ENCODE measurements at places on chromosomes 12 and 14.

GRCh38 chr14:29608861-29609260 is 318.8 kb downstream of the PRKD1 start:
- DNase-seq, result no peak

GRCh38 chr14:97180304-97181200 is 383.4 kb downstream of the VRK1 start:
- DNase-seq, result no peak

- DNase-seq, result no peak
These were observed 51.3 kb upstream of the FKBP4 start for GRCh38 chr12:2743478-2743877.

DNA sequence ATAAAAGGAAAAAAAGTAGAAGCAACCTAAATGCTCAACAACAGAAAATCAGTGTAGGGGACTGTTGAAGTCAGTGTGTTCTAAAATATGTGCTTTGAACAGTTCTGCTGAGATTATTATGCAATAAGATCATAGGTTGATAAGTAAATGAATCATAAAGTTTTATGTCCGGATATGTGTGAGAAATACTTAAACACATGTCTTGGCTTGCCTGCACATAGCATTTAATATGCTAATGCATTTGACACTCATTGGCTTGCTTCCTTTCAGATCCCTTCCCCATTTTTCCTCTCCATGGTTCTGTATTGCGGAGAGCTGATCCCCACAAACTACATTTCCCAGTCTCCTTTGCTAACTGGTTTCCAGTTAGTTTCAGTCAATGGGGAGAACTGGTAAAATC is 573.8 kb upstream of the TBX3 start:
- DNase-seq, result no peak

DNA sequence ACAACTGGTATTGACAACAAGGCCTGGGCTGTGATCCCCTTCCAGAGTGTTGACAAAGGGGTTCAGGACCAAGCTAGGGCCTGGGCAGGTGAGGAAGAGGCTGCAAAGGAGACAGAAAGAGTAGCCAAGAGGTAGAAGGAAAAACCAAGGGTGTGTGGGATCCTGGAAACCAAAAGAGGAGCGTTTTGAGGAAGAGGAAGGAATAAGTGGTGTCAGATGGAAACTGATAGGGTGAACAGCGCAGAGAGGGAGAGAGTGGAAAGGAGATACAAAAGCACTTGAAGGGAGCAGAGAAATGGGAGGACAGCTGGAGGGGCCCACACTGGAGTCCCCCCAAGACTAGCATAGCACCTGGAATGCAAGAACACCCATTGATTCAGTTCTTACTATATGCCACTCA is 8.3 kb upstream of the HVCN1 start:
- no peak for DNase-seq

DNA sequence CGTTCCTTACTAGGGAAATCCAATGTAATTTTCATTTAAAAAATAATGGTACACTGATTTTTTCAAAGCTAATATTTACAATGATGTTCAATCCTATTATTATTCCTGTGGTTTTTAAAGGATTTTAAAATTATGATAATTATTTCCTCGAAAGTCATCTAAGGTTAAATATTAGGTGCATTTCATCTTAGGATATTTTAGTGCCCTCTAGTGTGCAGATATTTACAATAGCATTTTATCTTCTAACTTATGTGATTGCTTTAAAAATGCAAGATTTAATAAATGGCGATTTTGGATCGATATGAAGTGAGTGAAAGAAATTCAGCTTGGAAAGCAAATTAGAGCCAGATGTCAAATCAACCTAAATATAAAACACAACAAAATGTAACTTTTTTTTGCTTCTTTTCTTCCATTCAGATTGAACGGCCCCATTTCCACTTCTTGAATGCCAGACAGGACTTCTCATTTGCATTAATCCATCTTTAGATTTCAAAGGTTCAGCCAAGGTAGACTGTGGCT is 293.5 kb downstream of the SLC6A15 start:
- no peak for DNase-seq

DNA sequence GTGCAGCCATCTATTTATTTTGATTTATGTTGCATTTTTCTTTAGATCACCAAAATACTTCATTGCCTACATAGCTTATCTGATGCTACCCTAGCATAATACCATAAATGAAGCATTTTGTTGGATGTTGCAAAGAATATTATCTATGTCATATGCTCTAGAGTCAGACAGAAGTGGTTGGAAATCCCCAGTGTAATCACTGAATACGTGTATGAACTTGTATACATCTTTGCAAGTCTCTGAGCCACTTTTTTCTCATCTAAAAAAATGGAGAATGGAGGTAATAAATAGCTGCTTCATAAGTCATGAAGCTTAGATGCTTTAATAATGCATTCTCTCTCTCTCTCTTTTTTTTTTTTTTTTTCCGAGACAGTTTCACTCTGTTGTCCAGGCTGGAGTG is 18.5 kb downstream of the EVL start:
- no peak for DNase-seq

DNA sequence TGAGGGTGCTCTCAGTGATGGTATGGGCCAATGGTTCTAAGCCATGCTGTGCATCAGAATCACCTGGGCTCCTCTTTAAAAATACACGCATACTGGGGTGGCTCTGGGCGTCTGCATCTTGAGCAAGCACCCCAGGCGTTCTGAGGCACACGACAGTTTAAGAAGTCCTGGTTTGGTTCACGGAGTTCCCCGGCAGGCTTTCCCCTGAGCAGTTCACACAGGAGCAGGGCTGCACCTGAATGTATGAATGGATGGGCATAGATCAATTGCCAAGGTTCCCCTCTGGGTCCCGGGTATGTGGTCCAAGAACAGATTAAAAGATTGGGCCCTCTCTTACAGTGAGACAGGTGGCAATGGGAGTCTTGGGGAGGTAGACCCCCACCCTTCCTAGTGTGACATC is 395.3 kb downstream of the DPF3 start:
- no peak for DNase-seq

DNA sequence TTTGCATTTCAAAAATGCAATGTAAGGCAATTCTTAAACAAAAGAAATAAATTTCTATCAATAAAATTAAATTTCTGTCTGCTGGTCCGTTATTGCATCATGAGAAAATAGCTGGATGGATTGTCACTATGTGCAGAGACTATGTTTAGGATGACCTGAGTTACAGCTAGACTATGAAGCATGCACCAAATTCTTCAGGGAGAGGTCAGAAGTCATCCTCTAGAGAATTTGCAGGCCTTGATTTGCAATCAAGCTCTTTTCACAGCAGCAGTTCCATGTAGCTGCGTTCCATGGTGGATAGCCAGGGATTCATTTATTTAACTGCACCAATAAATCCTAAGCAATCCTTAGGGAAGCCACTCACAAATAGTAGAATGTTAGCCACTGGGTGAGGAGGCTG is 253.7 kb downstream of the MSRB3 start:
- no peak for DNase-seq

DNA sequence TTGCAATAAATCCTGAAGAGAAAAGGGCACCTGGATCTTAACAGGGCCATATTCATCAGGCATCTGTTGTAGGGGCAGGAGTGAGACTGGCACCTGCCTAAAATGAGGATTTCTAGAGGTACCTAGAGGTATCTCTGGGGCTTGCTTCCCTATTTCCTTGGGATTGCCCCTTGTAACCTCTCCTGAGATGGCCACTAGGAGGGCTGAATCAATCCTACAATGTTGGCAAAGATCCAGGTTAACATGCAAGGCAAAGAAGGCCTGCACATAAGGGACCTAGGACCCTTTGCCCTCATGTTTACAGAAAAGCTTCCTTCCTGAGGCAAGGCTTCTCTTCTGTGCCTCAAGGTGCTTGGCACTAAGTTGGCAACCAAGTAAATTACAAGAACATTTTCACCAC is 25.8 kb upstream of the CLEC4E start:
- no peak for DNase-seq

- DNase-seq, result no peak
These were observed 334.0 kb upstream of the PRICKLE1 start for GRCh38 chr12:42923583-42923982.

DNA sequence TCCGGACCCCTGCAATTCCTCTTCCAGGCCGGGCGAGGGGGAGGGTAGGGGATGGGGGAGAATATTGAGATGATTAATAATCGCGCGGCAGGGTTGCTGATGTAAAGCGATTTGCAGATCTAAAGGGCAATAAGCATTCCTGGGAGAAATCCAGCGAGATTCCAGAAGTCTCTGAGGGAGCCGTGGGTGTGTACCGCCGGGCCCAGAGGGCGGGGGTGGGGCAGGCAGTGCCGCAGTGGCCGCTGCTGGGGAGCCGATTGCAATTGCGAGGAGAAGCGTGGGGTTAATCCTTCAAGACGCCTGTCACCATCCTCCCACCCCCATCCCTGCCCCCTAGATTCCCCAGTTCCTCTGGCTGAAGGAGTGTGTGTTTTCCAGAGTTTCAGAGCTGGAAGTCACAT is 16.4 kb downstream of the FOS start:
- no peak for DNase-seq

DNA sequence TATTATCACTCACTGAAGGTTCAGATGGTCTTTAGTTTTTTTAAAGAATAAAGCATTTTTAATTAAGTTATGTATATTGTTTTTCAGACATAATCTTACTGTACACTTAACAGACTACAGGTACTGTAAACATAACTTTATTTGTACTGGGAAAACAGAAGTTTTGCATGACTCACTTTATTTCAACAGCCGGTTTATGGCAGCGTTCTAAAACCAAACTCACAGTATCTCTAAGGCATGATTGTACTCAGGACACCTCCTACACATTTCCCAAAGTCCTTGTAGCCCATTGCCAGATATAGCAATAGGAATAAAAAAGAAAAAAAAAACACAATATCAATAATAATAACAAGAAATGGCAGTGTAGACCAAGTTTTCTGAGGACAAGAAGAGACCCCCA is 1341.4 kb downstream of the FSCB start:
- DNase-seq, result no peak

DNA sequence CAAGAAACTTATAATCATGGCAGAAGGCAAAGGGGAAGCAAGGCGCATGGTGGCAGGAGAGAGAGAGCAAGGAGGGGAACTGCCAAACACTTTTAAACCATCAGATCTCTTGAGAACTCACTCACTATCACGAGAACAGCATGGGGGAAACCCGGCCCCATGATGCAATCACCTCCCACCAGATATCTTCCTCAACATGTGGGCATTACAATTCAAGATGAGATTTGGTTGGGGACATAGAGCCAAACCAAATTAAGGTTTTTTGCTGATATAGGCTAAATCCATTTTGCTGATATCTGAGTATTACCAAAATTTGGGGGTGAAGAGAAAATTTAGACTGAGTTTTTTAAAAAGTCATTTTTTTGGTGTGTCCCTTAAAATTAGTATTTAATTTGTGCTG is 54.9 kb upstream of the TMX1 start:
- DNase-seq, result no peak

- DNase-seq, result no peak
These were observed 417.6 kb downstream of the NOVA1 start for GRCh38 chr14:26180221-26180620.

- DNase-seq, result no peak
These were observed 12.6 kb upstream of the OR10P1 start for GRCh38 chr12:55624056-55624455.

DNA sequence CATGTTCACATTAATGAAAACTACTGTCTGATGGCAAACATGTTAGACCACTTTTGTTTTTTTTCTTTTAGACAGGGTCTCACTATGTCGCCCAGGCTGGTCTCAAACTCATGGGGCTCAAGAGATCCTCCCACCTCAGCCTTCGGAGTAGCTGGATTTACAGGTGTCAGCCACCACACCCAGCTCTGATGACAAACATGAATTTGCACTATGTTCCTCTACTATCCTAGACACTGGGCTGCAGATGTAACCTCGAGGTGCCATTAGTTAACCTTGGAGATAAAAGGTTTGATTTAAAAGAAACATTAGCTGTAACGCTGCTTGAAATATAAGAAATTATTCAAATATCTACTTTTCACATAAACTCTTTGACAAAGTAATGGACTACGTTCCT is 8.1 kb downstream of the VPS37B start:
- DNase-seq, result no peak

DNA sequence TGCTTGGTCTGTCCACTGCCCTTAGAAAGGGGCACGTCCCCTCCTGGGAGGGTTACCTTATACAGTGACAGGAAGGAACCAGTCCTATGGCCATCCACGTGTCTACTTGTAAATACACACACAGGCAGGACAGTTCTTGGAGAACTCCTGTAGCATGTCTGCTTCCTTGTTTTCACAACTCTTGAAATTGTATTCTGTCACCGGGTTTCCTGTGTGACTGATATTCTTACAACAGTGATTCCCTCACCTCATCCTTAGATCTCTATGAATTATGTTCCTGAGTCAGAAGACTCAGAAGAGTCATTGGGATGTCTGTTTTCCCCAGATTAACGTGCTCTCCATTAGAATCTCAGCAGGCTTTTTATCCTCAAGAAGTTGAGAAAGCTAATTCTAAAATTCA is 44.1 kb upstream of the DYNC1H1 start:
- no peak for DNase-seq

- no peak for DNase-seq
These were observed 521.2 kb downstream of the MED13L start for GRCh38 chr12:115756271-115756670.

GRCh38 chr14:89524990-89525667 is 108.1 kb upstream of the FOXN3 start:
- DNase-seq, result no peak

All from activated naive CD4-positive, alpha-beta T cell treated with anti-CD3 and anti-CD28 coated beads, Interleukin-2, amount 50 U/mL, for 72 hours (primary cell).